Kidney tubule cell (primary cell): ENCODE measurements at places on chromosomes 2 and 18.

DNA sequence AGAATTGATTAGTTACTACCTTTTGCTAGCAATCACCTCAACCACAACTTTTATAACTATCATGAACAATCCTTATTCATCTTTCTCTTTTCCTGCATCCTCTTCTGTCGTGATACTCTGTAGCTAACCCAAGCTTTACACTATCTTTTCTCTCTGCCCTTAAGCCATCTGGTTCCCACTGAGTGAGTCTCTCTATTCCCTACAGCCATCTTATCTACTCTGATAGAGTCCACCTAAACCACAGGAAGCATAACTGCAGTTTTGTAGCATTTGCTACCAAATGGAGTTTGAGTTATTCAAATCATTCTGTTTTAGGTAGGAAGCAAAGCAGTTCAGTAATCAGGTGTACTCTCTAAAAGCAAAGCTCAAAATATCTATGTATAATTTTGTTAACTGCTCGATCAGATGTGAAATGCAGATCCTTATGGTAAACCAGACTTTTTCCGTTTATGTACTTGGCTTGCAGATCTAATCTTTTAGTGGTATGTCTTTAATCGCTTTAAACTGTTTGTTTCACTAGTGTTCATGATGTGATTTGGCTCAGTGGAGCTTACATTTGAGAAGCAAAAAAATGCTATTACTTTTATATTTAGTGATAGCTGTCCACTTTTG, 91.0 kb downstream of the CSRNP3 start:
- no peak for DNase-seq

- no peak for DNase-seq
Observed at GRCh38 chr2:45945302-45945717, 293.8 kb downstream of the PRKCE start.

DNA sequence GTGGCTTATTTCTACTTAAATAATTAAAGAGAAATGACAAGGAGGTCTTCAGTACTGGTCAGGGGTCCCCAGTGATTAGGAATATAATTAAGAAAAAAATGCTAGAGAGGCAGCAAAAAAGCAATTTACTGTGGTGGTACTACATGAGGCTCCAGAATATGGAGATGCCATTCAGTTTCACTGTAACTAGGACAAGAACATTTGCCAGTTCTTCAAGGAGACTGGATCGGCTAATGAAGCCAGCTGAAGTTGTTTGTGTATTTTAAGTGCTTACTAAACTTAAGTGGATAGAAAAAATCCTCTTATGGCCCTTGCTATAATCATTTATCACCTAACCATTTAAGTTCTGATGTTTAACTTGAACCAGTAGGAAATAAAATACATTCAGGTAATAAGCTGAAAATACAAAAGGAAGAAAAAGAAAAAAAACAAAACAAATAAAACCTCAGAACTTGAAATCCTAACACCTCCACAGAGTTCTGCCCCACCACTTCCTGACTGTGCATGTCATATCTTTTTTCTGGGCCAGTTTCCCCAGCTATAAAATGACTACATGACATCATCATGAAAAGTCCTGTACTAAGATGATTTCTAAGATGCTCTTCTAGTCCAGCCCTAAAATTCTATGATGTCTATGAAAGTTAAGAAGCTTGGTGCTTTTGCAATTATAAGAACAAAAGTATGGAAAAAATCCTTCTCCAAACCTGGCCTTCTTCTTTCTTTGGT, 98.0 kb downstream of the TRABD2A start:
- DNase-seq = no peak

GRCh38 chr18:23694637-23695430, 5.6 kb downstream of the LAMA3 start:
- no peak for DNase-seq

GRCh38 chr2:64770137-64770780, 116.5 kb upstream of the SERTAD2 start:
- peak; percentile 30 for DNase-seq

DNA sequence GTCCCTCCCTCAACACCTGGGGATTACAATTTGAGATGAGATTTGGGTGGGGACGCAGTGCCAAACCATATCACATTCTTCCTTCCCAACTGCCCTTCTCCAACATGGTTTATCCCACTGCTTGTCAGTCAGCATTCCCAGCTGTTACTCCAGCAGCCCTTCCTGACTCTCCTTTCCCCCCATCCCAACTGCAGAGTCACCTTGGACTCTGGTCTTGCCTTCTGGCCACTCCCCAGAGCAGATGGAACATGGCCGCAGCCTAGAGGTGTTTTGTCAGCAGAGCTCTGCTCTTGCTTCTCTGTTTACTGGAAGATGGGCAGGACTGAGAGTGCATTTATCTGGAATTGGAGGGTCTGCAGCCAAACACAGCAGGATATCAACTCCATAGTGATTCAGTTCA, 51.2 kb upstream of the MEX3C start:
- DNase-seq = no peak

GRCh38 chr18:7940971-7941370, 373.9 kb downstream of the PTPRM start:
- no peak for DNase-seq
